Hematopoietic multipotent progenitor cell treated with erythropoietin and hydrocortisone succinate and interleukin-3 and kit ligand, for 8 days (in vitro differentiated cells): ENCODE measurements at places on chromosomes 4 and X.

GRCh38 chr4:67120369-67120768 lies 424.9 kb downstream of the CENPC start:
- no peak for DNase-seq

GRCh38 chr4:54999003-54999402 lies 126.4 kb downstream of the KDR start:
- DNase-seq, result no peak

GRCh38 chr4:48133669-48134068 lies 381 bp downstream of the TXK start:
- peak; percentile 16 for DNase-seq

- no peak for DNase-seq
These were observed 16.6 kb downstream of the DKC1 start for GRCh38 chrX:154779261-154779660.

GRCh38 chr4:67702166-67702565 lies 1.2 kb upstream of the UBA6 start:
- no peak for DNase-seq

DNA sequence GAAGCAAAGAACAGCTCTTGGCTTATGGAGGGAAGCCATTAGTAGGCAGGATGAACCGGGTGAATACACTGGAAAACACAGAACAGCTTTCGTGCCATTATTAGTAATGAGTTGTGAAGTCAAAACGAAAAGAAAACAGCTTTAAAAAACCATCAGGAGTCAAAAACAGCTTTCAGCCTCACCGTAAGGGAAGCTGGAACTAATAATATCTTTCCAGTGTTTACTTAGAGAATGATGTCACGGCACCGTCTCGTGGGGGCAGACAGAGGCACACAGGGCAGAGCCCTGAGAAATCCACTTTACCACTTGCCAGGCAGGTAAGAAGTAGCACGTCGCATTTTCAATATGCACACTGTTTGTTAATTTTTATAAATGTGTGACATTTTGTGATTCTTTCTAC lies 37.9 kb upstream of the HMX1 start:
- no peak for DNase-seq

DNA sequence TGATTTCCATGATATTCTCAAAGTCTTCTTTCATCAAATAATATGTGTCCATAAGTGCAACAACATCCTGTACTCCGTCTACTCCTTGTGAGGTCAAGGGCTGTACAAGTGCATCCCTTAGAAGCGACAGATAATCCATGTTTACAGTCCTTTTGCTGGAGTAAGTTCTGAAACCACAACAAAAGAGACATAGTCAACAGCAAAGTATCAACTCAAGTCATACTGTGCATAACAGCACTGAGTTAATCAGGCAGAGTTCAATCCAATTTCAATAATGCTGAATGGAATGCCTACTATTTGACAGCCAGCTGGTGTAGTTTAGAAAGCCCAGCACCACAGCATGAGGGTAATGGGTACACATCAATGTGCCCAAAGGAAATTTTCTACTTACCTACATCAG lies 74.5 kb downstream of the RFC1 start:
- DNase-seq, result no peak

DNA sequence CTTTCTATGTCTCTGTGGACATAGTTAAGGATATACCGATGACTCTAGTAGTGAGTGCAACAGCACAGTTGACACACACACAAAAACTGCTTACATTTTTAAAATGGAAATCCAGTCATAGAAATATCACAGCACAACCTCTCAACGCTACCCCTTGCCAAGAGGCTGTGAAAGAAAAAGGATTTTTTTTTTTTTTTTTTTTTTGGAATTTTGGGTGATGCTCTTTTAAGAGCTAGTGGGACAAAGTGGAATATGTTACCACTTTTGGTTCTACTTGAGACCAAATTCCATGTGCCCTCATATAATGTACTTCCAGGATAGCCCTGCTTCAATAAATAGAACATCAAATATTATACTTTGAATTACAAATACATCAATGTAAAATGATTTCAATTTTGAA lies 381.1 kb upstream of the MAGEB2 start:
- no peak for DNase-seq
